ENCODE measurements at places on chromosomes 7 and 10. TPM values are rescaled to one million over a fixed set of nuclear protein-coding genes. Genes with fewer than 3 reads are reported as not detected.

- H3K4me1 ChIP-seq: peaks cover 11% of the 10 kb centered on the region
- no peak overlapping the region for H3K27ac ChIP-seq
- no peak overlapping the region for H3K4me3 ChIP-seq
- DNase-seq: no peak
- peaks cover 2% of the 10 kb centered on the region for H3K36me3 ChIP-seq
These were observed 57.1 kb downstream of the ZNF467 start for GRCh38 chr7:149716007-149716931.

DNA sequence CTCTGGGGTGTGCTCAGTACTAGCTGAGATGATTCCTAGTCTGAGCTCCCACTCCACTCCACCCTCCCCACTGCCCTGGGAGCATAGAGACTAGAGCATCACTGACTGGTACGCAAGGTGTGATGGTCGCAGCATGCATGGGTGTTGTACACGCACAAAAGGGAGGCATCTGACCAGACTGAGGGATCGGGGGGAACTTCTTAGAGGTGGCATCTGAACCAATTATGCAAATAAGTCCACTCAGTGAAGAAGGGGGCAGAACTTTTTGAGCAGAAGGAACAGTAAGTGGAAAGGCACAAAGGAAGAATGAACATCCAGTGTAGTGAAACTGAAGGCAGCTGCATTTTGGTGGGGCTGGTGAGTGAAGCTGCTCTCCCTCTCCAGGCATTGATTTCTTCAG lies 25.5 kb downstream of the PDSS1 start:
- no peaks in the 10 kb centered on the region for H3K4me1 ChIP-seq
- no peak overlapping the region for H3K4me3 ChIP-seq
- no peak for DNase-seq
- no peak overlapping the region for H3K27ac ChIP-seq
- H3K36me3 ChIP-seq: peaks cover 5% of the 10 kb centered on the region

MBL2 gene
- not detected for total RNA-seq

PIP gene
- not detected for total RNA-seq

LSM8 gene
- 39.6 TPM for total RNA-seq

DNA sequence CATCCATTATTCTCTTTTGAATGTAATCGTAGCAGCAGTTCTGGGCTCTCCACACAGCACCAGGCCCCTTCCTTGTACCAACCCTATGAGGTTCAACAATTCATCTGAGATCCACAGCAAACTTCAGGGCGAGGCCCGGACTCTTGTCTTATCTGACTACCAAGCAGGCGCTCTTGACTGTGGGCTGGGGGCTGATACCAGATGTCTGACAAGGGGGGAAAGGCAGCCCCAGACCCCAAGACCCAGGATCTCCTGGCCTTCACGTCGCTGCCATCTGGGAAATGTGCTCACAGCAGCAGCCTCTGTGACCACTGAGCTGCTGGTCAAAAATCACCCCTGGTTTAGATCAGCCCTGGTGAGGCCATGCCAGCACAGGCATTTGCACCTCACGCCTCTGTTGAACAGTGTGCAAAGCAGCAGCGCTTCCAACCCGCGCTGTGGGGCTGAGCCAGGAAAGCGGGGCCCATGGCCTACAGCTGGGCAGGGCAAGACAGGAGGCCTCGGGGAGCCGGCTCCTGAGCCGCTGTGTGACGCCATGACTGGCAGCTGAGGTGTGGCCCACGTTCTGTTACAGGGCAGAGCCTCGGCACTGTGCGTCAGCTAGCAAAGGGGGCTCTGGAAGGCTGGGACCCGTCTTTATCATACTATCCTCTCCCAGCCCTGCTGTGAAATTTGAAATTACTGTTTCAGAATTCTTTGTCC lies 143.9 kb downstream of the PAXIP1 start:
- no peak overlapping the region for H3K27ac ChIP-seq
- no peaks in the 10 kb centered on the region for H3K27me3 ChIP-seq
- no peaks in the 10 kb centered on the region for H3K36me3 ChIP-seq
- H3K4me1 ChIP-seq: no peaks in the 10 kb centered on the region
- no peak overlapping the region for H3K4me3 ChIP-seq

Measured in endothelial cell of umbilical vein (primary cell).